Immature natural killer cell (primary cell): ENCODE measurements at places on chromosomes 6 and 20.

- no peak for DNase-seq
Measured at GRCh38 chr20:37430778-37431460, 85.0 kb downstream of the SRC start.

DNA sequence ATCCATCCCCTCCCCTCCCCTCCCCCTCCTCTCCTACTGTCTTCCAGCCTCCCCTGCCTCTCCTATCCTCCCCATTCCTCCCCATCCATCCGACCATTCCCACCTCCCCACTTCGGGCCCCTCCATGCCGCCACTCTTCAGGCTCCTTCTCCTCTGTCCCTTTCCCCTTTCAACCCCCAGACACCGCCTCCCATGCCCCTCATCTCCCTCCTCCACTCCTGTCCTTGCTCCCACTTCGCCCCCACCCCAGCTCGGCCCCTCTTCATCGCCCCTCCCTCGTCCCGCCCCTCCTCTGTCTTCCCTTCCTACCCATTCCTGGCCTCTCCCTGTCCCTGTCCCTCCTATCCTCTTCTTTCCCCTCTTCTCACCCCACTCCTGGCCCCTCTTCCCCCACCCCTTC lies 554 bp upstream of the CST3 start:
- no peak for DNase-seq

GRCh38 chr20:53493311-53493857 lies 100.3 kb downstream of the ZNF217 start:
- no peak for DNase-seq

DNA sequence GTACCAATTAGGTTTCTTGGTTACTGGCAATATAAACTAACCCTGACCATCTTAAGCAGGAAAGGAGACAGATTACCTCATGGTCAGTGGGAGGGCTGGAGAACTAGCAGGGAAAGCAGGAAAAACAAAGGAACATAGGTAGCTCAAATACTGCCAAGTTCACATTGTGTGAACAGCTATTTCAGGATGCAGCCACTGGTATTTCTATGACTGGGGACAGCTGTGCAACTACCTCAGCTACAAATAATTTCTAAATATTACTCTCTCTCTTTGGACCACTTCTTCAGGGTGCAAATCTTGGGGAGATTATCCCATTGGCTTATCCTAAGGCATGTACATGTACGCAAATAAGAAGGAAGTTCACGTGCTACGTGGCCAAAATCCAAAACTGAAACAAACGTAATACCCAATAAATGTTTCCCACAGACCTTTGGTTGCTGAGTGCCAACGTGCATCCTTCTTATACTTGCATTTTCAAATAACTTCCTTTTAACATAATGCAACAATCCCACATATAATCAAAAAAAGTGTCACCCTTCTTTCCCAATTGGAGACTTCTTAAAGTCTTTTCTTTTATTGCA lies 180.9 kb downstream of the PHF3 start:
- DNase-seq = no peak

DNA sequence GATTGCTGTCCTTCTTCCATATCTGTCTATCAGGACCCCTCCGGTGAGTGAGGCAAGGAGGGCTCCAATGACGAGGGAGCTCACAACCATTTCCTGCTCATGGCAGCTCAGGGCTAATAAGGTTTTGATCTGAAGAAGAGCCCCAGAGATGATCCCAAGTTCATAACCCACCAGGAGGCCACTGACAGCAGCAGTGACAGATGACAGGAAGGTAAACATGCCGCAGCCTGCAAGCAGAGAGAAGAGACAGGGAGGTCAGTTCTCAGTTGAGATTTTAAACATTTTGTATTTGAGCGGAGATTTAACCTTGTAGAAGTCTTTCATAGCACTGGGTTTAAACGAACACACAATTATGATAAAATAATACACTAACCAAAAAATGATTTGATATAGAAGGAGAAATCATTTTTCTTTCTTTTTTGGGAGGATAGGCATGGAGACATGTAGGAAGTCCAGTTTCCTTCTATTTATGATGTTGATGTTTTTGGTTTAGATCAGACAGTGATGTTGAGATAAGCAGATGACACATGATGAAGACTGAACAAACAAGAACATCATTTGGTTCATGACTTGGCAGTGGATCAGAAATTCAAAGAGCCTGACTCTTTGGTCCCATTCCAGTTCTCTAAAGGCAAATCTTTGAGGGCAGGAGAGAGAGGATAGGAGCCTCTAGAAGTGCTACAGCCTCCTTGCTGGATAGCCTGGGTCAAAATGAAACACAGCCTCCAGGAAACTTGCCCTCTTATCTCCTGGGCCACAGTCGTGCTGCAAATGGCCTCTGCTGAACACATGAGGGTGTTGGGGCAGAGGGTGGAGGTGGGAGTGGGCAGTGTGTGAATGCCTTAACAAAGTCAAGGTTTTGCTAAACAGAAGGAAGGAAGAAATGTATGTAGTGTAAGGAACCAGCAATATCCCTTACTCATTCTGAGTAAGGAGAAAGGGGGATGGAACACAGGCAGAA lies 22.6 kb downstream of the SLC2A12 start:
- no peak for DNase-seq

- DNase-seq = no peak
Measured at GRCh38 chr20:18513208-18513607, 5.5 kb downstream of the SEC23B start.
